ENCODE measurements at places on chromosomes 12 and 14.

- DNase-seq, result peak; percentile 12
Observed at GRCh38 chr12:50055831-50056638, 1.4 kb upstream of the ASIC1 start.

DNA sequence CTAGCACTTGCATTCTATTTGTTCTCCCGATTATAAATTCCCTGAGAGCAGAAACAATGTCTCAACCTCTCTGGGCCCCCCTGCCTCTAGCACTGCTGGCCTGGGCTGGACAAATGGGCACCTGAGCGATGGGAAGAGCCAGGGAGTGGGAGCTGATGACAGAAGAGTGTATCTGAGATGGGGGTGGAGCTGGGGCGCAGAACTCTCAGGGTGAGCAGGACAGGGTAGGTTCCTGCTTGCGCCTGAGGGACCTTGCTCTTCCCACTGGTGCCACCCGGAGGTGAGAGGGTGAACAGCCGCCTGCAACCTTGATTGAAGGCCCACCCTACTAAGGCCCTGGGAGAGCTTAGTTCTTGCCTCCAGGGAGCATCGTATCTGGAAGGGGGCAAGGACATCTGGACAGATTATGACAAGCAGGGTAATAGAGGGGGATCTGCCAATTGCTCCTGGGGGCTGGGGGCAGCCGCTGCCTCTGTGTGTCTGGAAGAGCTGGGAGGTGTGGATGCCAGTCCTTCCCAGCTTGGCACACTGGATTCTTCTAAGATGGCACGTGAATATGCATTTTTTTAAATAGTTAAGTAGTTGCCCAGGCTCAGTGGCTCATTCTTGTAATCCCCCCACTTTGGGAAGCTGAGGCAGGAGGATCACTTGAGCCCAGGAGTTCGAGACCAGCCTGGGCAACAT lies 43.0 kb upstream of the TSPAN9 start:
- no peak for DNase-seq

GRCh38 chr14:34642595-34642994 lies 12.6 kb upstream of the SNX6 start:
- no peak for DNase-seq

GRCh38 chr14:43894534-43894933 lies 612.5 kb downstream of the FSCB start:
- DNase-seq, result no peak

- DNase-seq, result no peak
Observed at GRCh38 chr12:50103351-50103750, 457 bp upstream of the GPD1 start.

- no peak for DNase-seq
Observed at GRCh38 chr12:118553856-118554504, 177.6 kb downstream of the SUDS3 start.

- no peak for DNase-seq
Observed at GRCh38 chr12:23169012-23169695, 544.2 kb downstream of the ETNK1 start.

GRCh38 chr14:50783563-50783962 lies 47.4 kb downstream of the NIN start:
- DNase-seq, result no peak

- no peak for DNase-seq
Observed at GRCh38 chr14:92656306-92657081, 91.9 kb downstream of the LGMN start.

- no peak for DNase-seq
Observed at GRCh38 chr14:22202313-22202712, 386.7 kb downstream of the DAD1 start.

DNA sequence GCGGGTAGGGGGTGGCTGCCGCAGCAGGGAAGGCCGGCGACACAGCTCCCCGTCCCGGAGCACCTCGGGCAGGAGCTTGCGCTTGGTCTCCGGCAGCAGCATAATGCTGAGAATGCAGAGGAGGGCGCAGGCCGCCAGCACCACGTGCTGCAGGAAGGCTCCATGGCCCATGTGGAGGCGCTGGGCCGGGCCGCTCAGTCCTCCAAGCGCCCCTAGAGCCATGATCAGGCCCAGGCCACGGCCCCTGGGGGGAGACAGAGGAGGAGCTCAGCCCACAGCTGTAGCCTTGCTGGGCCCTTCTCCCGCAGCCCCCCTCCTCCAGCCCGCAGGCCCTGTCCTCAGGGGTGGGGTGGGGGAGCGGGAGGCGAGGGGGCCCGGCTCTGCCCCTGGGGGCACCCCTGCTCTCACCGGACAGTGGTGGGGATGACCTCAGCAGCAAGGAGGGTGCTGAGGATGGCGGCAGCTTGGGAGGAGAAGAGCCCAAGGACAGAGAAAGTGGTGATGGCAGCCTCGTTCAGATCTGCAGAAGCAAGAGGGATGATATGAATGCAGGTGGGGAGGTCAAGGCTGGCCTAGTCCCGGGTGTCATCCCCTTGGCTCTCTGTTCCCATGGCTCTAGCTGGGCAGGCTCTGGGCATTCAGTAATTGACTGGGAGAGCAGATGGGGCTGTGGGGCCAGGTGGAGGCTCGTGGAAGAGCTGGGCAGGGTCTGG lies 5.8 kb downstream of the SLC22A17 start:
- DNase-seq, result no peak

- DNase-seq, result no peak
Observed at GRCh38 chr12:48857278-48857994, 5.5 kb upstream of the DDX23 start.

GRCh38 chr12:122722387-122722786 lies 5.8 kb upstream of the HCAR3 start:
- no peak for DNase-seq

- no peak for DNase-seq
Observed at GRCh38 chr12:107478881-107479280, 206.7 kb upstream of the PWP1 start.

DNA sequence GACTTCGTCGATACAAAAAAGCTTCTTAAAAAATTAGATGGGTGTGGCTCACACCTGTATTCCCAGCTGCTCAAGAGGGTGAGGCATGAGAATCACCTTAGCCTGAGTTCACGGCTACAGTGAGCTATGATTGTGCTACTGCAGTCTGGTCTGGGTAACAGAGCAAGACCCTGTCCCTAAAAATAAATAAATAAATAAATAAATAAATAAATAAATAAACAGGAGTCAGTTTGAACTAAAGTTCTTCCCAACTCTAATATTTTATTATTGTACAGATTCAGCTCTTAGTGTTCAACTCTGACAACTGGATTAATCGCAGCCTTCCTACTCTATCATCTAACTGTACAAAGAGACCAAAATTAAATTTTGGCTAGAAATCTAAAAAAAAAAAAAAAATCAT lies 12.7 kb upstream of the CLIP1 start:
- DNase-seq, result no peak

DNA sequence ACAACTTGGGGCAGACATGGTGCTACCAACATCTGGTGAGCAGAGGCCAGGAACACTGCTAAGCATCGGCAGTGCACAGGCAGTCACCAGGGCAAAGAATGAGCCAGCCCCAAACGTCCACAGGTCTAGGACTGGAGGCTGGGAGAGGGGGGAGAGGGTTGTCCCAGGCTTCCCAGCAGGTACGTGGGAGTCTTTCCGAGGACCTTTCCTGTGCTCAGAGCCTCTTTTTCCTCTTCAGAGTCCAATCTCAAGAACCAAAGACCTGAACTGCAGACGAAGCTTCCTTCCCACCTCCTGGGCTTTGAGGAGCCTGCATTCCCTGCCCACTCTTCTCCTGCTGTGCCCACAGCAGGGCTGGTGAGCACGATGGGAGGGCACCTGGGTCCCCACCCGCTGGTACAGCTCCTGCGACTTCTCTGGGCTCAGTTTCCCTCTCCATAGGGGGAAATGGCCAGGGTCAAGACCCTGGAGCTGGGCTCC lies 48.7 kb downstream of the DLK1 start:
- no peak for DNase-seq

DNA sequence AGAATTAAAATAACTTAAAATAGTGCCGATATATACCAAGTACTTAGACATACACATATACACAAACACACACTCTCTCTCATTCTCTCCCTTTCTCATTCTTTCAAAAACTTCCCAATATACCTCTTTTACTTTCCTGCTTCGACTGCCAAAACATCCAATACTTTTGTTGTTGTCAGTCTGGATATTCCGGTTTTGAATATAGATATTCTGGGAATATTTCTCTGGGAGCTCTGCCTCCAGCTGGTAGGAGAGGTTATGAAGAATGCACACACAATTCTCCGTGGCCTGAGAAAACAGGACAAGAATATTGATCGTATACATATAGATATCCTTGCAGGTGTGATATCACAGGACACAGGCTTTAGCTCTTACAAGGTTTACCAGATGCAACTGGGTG lies 66.6 kb upstream of the YARS2 start:
- DNase-seq, result no peak

- no peak for DNase-seq
Observed at GRCh38 chr12:103561174-103561573, 25.9 kb upstream of the STAB2 start.

DNA sequence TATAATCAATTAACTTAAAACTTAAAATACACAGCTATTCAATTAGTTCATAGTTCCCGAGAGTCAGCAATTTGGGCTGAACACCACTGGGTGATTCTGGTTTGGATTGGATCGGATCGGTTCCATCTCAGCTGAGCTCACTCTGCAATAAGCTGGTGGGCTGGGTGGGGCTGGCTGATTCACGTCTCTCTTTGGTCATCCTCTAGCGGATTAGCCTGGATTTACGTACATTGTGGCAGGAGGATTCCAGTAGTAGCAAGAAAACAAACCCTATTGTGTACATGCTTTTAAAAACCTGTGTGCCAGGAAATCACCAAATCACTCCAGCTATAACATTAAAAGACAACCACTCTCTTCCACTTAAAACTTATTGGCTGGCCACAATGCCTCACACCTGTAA lies 3.2 kb upstream of the CLEC4C start:
- DNase-seq, result no peak

DNA sequence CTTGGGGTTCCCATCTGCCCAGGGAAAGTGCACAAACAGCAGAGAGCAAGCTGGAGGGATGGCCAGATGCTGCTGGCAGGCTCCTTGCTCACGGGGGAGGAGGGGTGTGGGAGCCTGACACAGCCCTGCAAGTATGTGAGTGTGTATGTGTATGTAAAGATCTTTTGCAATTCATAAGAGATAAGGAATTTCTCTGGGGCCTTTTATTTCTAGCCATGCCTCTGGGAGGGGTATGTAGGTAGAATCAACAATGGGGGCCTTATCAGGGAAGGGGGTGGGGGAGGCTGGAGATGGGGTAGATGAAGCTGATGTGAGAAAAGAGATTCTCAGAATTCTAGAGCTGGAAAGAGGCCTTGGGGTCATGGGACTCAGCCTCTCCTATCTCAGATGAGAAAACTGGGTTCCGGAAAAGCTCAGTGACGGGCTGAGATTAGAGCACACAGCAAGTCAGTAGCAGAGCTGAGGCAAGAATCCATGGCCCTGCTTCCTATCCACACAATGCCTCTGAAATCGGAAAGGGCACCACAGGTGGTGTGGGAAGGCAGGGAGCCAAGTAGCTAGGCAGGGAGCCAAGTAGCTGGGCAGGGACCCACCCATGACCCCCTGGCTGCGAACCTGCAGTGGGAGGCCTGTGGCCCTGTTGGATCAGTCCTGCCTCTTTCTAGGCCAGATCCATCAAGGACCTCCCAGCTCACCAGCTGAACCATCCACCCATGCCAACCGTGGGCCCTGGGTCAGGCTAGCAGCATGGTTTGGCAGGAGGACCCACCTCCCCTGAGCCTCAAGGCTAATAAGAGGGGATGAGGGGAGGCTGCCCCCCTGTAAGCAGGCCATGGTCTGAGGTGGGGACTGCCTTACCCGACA lies 54.7 kb downstream of the PLEKHG3 start:
- DNase-seq, result no peak

GRCh38 chr12:42617622-42618021 lies 28.1 kb upstream of the PRICKLE1 start:
- no peak for DNase-seq

DNA sequence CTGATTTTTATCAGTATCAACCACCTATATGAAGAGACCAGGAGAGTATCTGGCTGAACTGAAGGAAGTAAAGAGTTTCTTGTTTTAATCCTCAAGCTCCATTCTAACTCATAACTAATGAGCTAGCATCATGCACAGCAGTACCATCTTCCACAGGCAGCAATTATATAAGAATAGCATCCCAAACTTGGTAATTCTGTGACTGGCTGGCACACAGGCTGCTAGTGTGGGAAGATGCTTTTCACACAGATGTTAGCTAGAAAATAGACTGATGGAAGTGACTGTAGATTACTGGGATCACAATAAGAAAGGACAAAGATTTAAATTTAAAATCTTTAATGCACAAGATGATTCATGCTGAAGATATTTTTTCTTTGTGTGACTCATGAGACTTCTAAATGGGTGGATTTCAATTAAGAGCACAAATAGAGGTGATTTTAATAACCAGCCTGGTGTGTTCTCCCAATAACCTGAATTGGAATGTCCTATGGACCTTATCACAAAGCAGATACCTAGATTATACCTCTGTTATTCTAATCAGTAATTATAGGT lies 417.7 kb upstream of the ATXN7L3B start:
- DNase-seq, result no peak

DNA sequence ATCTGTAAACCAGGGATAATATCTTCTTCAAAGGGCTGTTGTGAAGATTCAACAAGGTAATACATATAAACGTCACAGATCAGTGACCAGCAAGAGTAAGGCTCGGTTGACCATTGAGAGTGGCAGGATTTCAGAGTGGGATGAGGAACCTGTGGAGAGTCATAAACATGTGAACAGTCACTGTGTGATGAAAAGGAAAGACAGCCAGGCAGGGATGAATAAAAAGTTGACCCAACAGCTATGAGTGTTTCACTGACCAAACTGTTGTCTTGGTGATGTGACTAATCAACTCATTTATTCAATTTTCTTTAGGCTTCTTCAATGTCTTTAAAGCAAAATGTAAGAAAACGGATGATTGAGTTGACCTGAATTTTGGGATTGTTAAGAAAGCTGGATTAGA lies 8.6 kb upstream of the FRMD6 start:
- DNase-seq, result no peak

DNA sequence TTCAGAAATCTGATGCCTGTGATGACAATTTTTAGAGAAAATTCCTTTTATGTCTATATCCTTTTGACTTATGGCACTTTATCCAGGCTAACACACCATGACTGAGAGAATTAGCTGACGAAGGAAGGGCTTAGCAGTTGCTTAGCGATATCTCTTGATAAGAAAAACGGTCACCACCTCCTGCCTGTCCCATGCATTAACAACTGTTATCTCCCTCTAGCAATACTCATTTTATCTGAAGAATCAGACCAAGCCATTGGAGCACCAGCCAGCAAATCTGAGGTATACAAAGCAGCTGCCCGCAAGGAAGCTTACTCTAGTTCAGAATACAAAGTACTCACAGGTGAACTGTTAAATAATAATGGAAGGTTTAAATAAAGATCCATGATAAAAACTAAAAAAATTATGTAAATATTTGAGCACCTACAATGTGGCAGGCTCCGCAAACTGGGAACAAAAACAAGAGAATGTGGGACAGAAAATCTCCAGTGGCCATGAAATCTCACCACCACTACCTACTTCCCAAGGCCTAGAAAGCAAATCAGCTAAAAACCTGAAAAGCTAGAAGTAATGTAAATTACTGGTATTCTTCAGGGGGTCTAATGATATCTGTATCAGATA lies 24.3 kb downstream of the PPM1H start:
- no peak for DNase-seq

DNA sequence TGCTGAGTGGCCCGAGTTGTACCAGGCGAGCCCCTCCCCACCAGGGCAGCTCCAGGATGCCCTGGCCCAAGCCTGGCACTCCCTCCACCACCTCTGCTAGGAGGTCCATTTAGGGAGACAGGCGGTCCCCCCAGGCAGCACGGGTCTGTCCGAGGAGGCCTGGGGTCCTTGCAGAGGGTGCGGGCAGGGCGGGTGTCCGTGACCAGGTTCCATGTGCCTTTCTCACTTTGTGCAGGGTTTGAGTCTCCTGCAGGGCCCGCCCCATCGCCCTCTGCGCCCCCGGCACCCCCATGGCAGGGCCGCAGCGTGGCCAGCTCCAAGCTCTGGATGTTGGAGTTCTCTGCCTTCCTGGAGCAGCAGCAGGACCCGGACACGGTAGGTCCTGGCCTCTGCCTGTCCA lies 56.8 kb upstream of the TSPAN9 start:
- DNase-seq, result no peak

Data from stimulated activated CD8-positive, alpha-beta memory T cell treated with anti-CD3 and anti-CD28 coated beads, Interleukin-7, amount 100 ng/mL, for 4 hours (primary cell).